ENCODE measurements at places on chromosomes 7 and 10. TPM values are rescaled to one million over a fixed set of nuclear protein-coding genes. Genes with fewer than 3 reads are reported as not detected.

SUPV3L1 gene
- total RNA-seq, result 56.1 TPM

ACSM6 gene
- not detected for total RNA-seq

AGR2 gene
- total RNA-seq, result not detected

CDCA7L gene
- total RNA-seq, result 32.5 TPM
